ENCODE measurements at places on chromosomes 6 and 20.

GRCh38 chr6:38719358-38719757 is 4.2 kb downstream of the DNAH8 start:
- DNase-seq: no peak

- no peak for DNase-seq
These were observed 329 bp upstream of the ZKSCAN3 start for GRCh38 chr6:28349344-28349891.

- DNase-seq: no peak
These were observed 7.9 kb downstream of the RPS6KA2 start for GRCh38 chr6:166618866-166619761.

GRCh38 chr20:44660581-44660980 is 9.1 kb upstream of the ADA start:
- DNase-seq: no peak

DNA sequence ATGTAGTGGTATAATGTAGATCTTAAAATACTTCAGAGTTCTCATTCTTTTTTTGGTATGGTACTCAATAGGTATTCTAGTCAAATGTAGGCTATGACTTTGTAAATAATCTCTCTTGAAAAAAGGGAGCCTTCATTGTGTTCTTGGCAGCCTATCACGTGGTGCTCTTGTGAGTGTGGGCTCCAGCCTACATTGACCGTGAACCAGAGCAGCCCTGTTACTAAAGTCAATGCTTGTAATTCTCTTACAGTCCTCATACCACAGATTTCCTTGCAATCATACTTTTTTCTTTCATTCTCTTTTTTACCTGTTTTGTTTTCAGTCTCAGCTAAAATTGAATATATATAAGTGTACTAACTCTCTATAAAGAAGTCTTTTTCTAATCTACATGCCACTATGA is 31.1 kb downstream of the ARID1B start:
- DNase-seq: no peak
